ENCODE measurements at places on chromosomes 16 and 17.

DNA sequence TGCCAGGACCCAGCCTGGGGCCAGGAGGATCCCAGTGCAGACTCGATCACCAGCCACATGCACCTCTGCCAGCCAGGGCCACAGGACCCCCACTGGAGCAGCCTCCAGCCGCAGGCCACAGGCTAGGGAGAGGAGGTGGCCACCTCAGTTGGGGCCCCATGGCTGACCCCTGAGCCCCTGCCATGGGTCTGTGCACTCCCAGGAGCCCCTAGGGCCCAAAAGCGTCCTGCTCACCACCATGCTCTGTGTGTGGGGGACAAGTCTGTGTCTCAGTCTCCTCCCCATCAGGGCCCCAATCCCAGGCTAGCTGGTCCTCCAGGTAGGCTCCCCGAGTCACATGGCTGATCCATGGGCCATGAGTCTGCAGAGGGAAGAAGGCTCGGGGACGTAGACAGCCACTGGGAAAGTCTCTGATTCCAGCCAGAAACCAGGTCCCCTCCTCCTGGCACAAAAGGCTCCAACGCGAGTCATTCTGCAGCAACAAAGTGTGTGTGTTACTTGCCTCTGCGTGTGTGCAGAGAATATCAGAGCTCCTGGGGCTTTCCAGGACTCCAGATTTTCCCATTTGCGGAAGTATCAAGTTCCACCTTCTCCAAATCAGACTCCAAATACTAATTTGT lies 6.1 kb upstream of the PRSS8 start:
- DNase-seq = no peak

DNA sequence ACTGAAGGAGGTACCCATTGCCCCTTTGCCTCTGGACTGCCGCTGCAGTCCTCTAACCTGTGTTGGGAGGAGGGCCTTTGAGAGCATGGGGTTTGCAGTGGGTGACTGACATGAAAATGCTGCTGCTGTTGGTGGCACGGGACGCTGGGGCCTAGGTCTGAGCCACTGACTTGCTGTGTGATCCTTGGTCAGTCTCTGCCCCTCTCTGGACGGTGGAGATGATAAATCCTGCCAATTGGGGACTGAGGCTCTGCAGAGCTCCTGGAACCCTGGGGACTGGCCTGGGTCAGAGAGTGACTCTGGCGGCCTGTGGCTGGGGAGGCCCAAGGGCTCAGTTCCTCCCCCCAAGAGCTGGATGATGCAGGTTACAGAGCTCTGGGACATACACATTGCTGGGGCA lies 6.1 kb upstream of the PYDC1 start:
- no peak for DNase-seq

DNA sequence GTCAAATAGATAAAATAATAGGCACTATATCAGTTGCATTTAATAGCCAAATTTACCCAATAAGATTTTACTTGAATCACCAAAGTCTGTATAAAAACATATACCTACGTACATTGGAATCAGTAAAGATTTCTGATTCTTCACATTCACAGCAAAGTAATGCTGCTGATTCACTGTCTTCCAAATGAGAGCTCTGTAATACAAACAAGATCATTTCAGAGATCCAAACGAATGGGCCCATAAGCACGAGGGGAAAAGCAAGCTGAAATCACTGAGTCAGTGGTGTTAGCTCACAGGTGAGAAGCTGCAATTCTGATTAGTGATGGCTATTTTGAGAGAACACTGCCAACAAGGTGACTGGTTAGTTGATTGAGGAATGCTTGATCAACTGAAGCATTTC lies 81.3 kb downstream of the SSH2 start:
- DNase-seq = no peak

- DNase-seq = no peak
Measured at GRCh38 chr16:10564591-10564990, 15.8 kb downstream of the EMP2 start.

GRCh38 chr17:20032636-20033035 lies 23.5 kb downstream of the SPECC1 start:
- DNase-seq = no peak

- no peak for DNase-seq
Measured at GRCh38 chr17:50634915-50635731, 442 bp downstream of the ABCC3 start.

DNA sequence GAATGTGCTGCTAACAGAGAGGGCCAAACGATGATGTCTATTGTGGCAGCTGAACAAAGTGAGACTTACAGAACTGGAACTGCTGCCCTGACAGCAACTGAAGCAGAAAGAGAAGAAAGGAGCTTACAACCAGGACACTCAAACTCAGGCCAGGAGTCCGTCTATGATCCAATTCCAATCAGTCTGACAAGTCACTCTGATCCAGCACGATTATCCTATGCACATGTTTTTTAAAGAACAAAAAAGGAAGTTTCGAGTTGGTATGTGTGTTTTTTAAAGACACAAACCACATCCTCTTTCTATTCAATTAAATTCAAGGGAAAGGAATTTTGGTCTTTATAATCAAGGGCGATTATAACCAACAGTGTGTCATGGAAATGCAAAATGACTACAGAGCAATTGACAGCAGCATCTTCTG lies 42.4 kb upstream of the MTMR4 start:
- DNase-seq = no peak

DNA sequence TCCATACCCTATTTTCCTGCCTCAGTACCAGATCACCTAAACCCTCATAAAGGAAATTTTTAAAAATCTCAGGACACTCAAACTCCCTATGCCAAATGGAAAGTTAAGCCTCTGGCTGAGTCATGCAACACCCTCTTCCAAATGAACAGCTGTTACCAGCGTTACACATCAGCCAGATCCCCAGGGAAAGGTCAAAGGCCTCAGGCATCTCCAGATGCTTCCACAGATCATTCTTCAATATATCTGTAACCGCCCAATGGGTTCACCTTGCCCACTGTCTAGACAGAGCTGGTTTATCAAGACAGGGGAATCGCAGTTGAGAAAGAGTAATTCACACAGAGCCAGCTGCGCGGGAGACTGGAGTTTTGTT lies 29.1 kb upstream of the SHCBP1 start:
- DNase-seq = no peak

DNA sequence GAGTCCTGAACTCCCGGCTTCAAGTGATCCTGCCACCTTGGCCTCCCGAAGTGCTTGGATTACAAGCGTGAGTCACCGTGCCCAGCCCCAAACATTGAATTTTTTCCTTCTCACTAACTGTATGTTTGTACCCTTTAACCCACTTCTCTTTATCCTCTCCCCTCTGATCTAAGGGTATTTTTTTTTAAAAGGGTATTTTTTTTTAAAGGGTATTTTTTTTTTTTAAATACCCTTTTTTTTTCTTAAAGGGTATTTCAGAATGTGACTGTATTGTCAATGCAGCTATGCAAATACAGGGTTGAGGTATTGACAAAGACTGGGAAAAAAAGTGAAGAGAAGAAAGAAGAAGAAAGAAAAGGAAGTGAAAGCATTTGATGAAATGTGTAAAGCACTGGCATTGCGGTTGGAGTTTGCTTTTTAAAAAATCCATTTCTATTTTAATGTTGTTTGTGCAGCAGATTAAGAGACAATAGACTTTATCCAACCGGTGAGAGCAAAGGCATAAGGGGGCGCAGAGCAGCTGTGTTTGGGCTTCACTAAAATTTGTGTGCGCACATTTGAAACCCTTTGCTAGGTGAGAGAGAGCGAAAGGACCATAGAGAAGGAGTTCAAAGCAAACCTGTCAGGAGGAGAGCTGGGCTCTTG lies 42.4 kb downstream of the SYT17 start:
- DNase-seq = no peak

All from stimulated activated CD4-positive, alpha-beta T cell treated with anti-CD3 and anti-CD28 coated beads, Interleukin-1b, Interleukin-23, amount 100 ng/mL, for 24 hours (primary cell).